Hematopoietic multipotent progenitor cell (in vitro differentiated cells): ENCODE measurements at places on chromosomes 4 and X. TPM values are rescaled to one million over a fixed set of nuclear protein-coding genes. Genes with fewer than 3 reads are reported as not detected.

DNA sequence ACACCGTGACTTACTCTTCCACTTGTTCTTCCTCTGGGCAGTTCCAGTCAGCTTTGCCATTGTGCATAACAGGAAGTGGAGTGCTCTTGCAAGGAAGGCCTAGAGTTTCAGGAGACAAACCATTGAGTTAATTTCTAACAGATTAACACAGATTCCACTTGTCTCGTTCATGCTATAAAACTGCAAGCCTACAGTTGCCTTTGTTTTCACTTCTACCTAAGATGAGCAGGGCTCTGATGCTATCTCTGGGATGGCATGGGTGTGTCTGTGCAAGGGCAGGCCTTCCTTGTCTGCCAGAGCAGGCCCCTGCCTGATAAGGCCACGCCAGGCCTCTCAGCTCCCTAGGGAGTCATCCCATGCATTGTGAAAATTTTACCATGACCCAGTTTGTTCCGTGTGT lies 67.7 kb upstream of the PGRMC2 start:
- DNase-seq: no peak

DNA sequence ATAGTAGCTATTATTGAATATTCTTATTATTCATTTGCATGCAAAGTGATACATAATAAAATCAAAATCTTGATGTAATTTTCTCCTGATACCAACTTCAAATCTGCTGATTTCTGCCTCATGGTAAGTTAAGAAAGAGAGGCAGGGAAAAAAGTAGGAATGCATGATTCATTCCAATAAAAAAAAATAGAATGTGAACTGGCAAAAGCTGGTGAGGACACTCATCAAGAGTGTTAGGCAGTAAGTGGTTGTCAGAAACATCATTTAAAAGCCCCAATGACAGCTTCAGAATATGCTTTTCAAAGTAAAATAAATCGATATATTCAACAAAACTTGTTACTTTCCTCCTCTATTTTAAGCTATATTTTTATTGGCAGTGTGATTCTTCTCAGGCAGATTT lies 979.1 kb downstream of the TECRL start:
- no peak for DNase-seq

DNA sequence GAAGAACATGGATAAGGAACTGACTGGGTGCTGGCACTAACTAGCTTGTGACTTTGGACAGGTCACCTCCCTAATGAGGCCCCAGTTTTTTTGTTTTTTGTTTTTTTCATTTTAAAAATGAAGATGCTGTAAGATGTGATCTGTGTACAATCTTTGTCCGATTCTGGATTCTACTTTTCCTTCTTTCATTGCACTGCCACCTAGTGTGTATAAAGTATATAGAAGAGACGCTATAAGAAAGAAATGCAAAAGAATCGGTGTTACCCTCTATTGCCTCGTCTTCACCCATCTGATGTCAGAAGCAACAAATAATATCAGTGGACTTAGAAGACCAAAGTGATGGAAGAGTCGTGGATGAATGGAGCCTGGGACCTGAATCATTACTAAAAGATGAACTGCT lies 58.6 kb upstream of the P2RY10 start:
- DNase-seq: peak; percentile 3

- DNase-seq: no peak
Measured at GRCh38 chrX:119238557-119238956, 2.5 kb downstream of the PGRMC1 start.

GRCh38 chr4:14294611-14295010 lies 667.1 kb upstream of the BOD1L1 start:
- no peak for DNase-seq

DNA sequence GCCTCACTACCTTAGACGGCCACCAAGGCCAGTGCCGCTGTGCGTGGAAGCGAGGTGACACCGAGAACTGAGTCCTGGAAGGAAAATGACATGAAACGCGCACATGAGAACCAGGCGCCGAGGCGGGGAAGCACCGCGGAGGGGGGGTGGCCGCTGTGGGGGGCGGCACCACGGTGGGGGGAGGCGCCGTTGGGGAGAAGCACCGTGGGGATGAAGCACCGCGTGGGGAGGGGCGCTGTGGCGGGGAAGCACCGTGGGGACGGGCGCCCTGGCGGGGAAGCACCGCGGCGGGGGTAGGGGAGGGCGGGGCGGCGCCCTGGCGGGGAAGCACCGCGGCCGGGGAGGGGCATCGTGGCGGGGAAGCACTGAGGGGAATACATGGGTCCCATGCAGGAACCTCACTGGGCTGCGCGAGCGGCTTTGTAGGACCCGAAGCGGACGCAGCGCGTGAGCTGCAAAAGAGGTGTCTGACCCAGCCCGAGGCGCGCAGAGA lies 28.0 kb downstream of the PPP2R3B start:
- DNase-seq: no peak

- DNase-seq: no peak
Measured at GRCh38 chrX:110138557-110138956, 135.6 kb downstream of the TMEM164 start.

The MAGED4 gene
- 6.7 TPM for total RNA-seq

The XKRX gene
- under 0.01 TPM for total RNA-seq

The CSN2 gene
- not detected for total RNA-seq

The SPANXN3 gene
- total RNA-seq: not detected

The TMLHE gene
- 26.7 TPM for total RNA-seq

The WWC2 gene
- 1.1 TPM for total RNA-seq

The XAGE1A gene
- not detected for total RNA-seq

The CT45A10 gene
- not detected for total RNA-seq

The OSTC gene
- total RNA-seq: 116 TPM

The AFP gene
- not detected for total RNA-seq

The NLGN4X gene
- under 0.01 TPM for total RNA-seq

The PRRG3 gene
- total RNA-seq: not detected
